ENCODE measurements at places on chromosomes 6 and 20.

DNA sequence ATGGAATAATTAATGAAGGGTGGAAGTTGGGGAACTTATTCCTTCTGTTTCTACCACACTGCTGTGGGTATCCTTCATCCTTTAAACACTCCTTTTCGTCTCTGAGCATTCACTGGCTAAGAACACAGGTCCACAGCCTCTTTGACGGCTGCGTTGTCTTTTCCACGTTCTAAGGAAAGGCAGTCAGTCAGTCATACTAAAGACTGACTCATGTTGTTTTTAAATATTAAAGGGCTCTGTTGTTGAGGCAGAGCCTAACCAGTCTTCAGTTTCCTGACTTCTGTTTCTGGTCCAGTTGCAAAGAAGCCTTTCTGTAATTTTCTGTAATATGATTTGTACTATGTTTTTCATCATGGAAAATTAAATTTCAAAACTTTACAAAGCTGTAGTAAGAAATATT, 48.0 kb downstream of the UST start:
- no peak for DNase-seq

DNA sequence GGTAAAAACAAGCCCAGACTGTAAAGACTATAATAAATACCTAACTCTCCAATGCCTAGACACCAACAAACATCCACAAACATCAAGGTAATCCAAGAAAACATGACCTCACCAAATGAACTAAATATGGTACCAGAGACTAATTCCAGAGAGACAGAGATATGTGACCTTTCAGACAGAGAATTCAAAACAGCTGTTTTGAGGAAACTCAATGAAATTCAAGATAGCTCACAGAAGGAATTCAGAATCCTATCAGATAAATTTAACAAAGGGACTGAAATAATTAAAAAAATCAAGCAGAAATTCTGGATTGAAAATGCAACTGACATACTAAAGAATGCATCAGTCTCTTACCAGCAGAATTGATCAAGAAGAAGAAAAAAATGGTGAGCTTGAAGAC, 26.6 kb downstream of the NCOA6 start:
- DNase-seq: no peak

DNA sequence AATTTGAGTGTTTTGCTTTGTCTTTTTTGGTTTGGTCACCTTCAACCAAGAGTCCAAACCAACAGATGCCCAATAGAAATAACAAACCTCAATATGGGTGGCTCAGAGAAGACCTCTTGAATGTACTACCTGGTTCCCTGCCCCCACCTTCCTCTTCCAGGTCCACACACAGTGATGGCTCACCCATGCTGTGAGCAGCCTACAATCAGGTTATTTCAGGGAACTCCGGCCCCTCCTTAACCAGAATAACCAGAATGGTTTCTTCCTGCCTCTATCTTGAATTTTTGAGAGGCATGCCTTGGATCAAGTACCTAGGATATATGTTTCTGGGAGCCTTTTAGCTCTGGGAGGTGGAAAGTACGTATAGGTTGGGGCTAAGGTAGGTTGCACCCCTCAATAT, 327.1 kb upstream of the PRDM1 start:
- no peak for DNase-seq

DNA sequence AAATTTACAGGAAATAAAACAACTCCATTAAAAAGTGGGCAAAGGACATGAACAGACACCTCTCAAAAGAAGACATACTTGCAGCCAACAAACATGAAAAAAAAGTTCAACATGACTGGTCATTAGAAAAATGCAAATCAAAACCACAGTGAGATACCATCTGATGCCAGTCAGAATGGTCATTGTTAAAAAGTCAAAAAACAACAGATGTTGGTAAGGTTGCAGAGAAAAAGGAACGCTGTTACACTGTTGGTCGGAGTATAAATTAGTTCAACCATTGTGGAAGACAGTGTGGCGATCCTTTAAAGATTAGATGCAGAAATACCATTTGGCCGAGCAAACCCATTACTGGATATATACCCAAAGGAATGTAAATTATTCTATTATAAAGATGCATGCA, 858.0 kb upstream of the FLRT3 start:
- no peak for DNase-seq

- DNase-seq: no peak
These were observed 109.0 kb downstream of the ZFP64 start for GRCh38 chr20:52082612-52083011.

DNA sequence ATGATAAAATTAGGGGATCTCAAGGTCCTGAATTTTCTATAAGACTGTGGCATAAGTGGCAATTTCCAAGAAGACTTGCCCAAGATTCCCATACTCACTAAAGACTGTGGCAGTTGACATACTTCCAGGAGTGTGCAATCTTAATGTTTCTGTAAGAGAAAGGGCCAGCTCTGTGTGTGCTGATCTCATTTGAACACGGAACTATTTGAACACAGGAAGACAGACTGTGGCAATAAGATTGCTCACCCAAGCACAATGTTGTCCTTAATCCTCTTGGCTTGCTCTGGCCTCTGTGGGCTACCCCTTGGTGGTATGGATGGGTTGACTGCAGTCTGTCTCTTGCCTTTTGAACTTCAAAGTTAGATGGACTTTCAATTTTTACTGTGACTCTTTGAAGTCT, 151.4 kb downstream of the PHF3 start:
- no peak for DNase-seq

GRCh38 chr6:96101564-96101963, 85.8 kb downstream of the FUT9 start:
- DNase-seq: no peak

DNA sequence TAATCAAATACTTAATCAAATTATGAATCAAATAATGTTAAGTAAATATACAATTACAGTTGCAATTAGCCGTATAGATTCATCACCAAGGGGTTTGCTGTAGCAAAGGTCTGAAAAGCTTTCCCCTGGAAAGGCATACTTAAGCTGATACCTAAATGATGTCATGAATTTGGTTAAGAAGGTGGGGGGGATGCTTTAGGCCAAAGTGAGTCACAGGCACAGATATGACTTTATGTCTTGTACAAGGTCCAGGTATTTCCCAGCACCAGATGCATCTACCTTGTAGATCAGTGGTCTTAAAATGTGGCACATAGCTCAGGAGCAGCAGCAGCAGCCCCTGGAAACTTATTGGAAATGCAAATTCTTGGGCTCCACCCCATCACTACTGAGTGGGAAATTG, 557.3 kb upstream of the CDH4 start:
- DNase-seq: no peak

GRCh38 chr6:168018664-168019063, 21.2 kb downstream of the KIF25 start:
- DNase-seq: no peak

DNA sequence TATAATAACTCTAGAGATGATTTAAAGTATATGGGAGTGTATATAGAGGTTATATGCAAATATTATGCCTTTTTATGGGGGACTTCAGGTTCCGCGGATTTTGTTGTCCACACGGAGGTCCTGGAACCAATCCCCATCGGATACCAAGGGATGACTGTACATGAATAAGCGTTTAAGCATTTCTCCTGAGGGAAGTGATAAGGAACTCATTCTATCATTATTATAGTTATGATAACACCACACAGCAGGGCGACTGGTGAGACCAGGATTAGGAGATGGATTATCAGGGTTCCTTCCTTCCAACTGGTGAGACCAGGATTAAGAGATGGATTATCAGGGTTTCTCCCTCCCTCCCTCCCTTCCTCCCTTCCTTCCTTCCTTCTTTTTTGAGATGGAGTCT, 6.6 kb downstream of the ECI2 start:
- no peak for DNase-seq

GRCh38 chr20:64038224-64038564, 2.2 kb downstream of the C20orf204 start:
- DNase-seq: no peak

GRCh38 chr6:13677878-13678254, 33.8 kb downstream of the RANBP9 start:
- DNase-seq: no peak

- DNase-seq: peak; percentile 24
These were observed at the start of gene MACROD2 for GRCh38 chr20:13995086-13995665. TSS of gene MACROD2 (plus strand) at chr20:13995516.

- DNase-seq: peak; percentile 88
These were observed at the start of gene CSE1L for GRCh38 chr20:49046087-49046900. TSS of gene CSE1L (plus strand) at chr20:49046312. CDS start at chr20:49058464, 12,152 bp downstream.

DNA sequence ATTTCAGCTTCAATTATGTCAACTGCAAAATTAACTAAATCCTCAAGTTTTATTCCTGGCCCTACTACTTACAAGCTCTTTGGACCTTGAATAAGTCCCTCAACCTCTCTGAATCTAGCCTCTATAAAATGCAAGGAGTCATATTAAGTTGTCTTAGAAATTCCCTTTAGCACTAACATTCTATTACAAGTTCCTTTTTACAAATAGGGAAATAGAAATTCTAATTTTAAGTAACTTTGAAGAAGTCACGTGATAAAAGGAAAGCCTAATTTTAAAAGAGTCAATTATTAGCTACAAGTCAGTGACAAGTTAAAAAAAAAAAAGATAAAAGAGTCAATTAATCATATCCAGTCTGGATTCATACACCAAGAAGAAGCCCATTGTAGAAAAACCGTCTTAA, 24.6 kb upstream of the GTF3C6 start:
- DNase-seq: no peak

GRCh38 chr20:7410150-7410549, 530.1 kb downstream of the HAO1 start:
- no peak for DNase-seq

GRCh38 chr20:7728338-7728737, 211.9 kb downstream of the HAO1 start:
- no peak for DNase-seq

- DNase-seq: no peak
These were observed 3.1 kb downstream of the KLHL32 start for GRCh38 chr6:96927660-96928059.

GRCh38 chr6:24974182-24975171, 38.7 kb upstream of the RIPOR2 start:
- DNase-seq: no peak

GRCh38 chr6:145213614-145214013, 521.7 kb downstream of the EPM2A start:
- DNase-seq: no peak

DNA sequence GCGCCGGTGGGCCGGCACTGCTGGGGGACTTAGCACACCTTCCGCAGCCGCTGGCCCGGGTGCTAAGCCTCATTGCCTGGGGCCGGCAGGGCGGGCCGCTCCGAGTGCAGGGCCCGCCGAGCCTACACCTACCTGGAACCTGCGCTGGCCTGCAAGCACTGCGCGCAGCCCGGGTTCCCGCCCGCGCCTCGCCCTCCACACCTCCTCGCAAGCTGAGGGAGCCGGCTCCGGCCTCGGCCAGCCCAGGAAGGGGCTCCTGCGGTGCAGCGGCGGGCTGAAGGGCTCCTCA, 10.7 kb upstream of the MPC1 start:
- DNase-seq: no peak

GRCh38 chr6:41504466-41505121, 41.6 kb upstream of the FOXP4 start:
- DNase-seq: no peak

GRCh38 chr20:32541323-32542258, 43.5 kb downstream of the NOL4L start:
- DNase-seq: no peak

DNA sequence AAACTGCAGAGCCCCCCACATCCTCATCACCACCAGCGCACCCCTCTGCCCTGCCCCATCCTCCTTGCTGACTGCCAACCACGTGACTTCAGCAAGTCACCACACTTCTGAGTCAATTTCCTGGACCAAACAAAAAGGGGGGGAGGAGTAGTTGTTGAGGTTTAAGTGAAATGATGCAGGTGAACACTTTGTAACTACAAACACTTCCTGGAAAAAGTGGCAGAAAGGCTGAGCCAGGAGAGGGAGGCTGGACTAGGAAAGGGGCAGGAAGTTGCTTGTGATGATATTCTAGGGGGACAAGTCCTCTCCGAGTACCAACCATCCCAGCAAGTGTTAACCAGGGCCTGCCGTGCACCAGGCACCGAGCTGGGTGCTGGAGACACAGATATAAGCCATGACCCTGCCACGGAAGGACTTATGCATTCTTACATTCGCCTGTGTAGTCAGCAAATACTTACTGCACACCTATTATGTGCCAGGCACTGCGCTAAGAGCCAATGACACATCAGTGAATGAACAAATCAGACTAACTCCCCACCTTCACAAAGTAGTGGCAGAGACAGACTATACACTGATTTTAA, 67.3 kb downstream of the PREX1 start:
- peak; percentile 19 for DNase-seq

DNA sequence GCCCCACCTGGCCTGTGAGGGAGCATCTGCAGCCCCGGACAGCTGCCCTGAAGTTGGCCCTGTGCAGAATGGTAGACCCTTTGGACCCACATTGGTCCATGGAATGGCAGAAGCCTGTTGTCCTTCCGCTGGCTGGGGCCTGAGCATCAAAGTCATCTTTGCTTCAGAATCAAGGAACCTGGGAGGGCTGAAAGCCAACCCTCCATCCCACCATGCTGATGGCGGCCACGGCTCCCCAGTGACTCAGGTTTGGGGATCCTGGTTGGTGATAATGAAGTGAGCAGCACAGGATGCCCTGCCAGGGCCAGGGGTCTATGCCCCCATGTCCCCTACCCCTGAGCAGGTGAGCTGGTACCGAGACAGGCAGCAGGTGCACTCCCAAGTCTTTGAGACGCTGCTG, 52.8 kb downstream of the YTHDF1 start:
- DNase-seq: no peak

GRCh38 chr6:37218061-37218460, 39.5 kb upstream of the TBC1D22B start:
- DNase-seq: no peak

- no peak for DNase-seq
These were observed 137.3 kb downstream of the TMEM200A start for GRCh38 chr6:130503146-130503545.

DNA sequence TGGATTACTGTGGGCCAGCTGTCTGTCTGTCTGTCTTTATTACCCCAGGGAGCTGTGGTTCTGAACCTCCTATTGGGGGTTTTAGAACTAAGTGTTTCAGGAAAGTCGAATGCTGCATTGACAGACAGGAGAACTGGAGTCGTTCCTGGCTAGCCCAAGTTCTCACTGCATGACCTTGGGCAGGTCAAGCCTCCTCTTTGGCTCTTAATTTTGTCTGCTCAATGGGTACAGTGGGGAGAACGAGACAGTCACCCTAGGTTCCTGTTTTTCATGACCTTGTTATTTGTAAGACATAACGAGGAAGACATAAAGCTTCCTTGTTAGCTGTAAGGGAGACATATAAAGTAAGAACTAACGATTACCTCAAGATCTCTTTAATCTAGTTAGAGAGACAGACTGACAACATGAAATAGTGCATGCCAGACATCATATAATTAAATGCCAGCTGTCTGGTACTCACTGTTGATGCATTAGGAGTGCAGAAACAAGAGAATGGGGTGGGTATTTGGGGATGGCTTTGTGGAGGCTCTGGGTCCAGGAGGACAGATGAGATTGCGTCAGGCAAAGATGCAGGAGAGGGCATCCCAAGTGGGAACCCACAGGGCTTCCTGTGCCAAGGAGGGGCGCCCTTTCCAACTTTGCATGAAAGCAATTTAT, 3.7 kb upstream of the CCDC167 start:
- no peak for DNase-seq

- DNase-seq: no peak
These were observed 47.0 kb upstream of the NT5E start for GRCh38 chr6:85402922-85403321.

GRCh38 chr6:158464483-158464882, 95.4 kb upstream of the TMEM181 start:
- DNase-seq: no peak

- no peak for DNase-seq
These were observed 27.8 kb upstream of the TMEM14A start for GRCh38 chr6:52643158-52643557.

- no peak for DNase-seq
These were observed 551.3 kb upstream of the CDH4 start for GRCh38 chr20:60700728-60701127.
